ENCODE measurements at places on chromosomes 1 and 21. TPM values are rescaled to one million over a fixed set of nuclear protein-coding genes. Genes with fewer than 3 reads are reported as not detected.

- no peak for DNase-seq
- H3K36me3 ChIP-seq = peaks cover 37% of the 10 kb centered on the region
- H3K27me3 ChIP-seq = no peaks in the 10 kb centered on the region
- peak overlapping the region; percentile 82 for H3K27ac ChIP-seq
- peak overlapping the region; percentile 31 for H3K4me3 ChIP-seq
These were observed 5.3 kb downstream of the RXFP4 start for GRCh38 chr1:155946633-155947219.

Gene CD34
- total RNA-seq = 0.06 TPM

Gene HLX
- not detected for total RNA-seq

DNA sequence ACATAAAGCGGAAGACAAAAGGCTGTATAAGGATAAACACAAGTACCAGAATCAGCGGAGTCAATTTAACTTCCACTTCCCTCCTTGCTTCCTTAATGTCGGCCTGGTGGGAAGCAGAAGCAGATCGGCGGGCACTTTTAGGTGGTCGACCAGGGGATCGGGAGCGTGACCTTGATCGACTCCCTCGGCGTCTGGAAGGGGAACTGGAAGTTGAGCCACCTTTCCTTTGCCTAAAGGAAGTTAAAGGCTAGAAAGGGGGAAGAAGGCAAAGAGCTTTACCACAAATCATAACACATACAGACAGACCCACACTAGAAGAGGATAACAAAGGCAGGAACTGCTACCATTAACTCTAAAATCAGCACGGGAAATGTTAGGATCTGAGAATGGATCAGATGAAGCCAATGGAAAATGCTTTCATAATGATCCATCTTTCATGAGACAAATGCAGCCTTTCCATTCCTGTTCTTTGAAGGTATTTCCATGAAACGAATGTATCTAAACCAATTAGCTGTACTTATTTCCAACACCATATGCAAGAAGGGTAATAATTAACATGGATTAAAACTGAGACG is 5.7 kb downstream of the LBR start:
- no peak for DNase-seq
- H3K4me1 ChIP-seq = peaks cover 54% of the 10 kb centered on the region
- H3K4me3 ChIP-seq = no peak overlapping the region
- peaks cover 62% of the 10 kb centered on the region for H3K36me3 ChIP-seq
- H3K27ac ChIP-seq = peak overlapping the region; percentile 34
- no peaks in the 10 kb centered on the region for H3K27me3 ChIP-seq

All from activated CD8-positive, alpha-beta memory T cell treated with anti-CD3 and anti-CD28 coated beads, Interleukin-2, amount 10 ng/mL, durations not matched to agents 7 days and 5 days (primary cell).